ENCODE measurements at places on chromosomes 4 and X.

GRCh38 chrX:39895218-39896110 lies 202.3 kb downstream of the BCOR start:
- peak; percentile 92 for DNase-seq

DNA sequence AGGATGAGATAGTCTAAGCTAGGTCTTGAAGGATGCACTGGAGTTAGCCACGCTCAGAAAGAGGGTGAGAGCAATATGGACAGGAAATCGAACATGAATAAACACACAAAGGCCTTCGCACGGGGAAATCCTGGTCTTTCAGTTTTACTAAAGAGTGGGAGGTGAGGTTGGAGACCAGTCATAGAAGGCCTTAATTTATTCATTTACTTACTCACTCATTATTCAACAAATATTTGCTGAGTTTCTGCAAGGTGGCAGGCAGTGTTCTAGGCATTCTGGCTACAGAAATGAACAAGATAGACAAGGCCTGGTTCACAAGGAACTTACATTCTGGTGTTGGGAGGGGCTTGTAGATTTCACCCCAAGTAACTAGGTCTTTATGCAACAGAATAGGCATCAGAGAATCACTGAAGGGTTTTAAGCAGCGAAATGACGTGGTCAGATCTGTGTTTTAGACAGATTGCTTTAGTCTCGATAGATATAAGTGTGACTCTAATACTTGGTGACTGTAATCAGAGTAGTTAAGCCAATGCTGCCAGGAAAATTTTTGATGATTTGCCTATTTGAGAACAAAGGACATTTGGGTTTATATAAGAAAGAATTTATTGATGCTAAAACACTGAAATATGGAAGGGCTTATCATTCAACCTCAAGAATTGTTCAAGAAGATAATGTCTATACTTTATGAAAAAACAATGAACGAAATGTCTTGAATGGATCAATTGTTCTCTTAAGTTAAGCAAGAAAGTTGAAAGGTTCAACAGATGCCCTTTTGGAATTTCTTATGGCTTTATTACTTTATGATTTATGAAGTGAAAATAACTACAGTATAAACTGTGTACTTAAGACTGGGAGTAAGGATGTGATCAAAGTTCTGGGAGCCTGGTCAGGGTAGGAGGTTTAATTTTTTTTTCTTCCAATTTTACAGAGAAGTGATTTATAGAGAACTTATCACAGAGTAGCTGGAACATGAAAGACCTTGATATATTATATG lies 184.4 kb upstream of the CASK start:
- no peak for DNase-seq

- peak; percentile 80 for DNase-seq
These were observed 36.4 kb upstream of the CWH43 start for GRCh38 chr4:48949518-48950219.

GRCh38 chr4:129355516-129355915 lies 259.6 kb downstream of the C4orf33 start:
- DNase-seq = no peak

DNA sequence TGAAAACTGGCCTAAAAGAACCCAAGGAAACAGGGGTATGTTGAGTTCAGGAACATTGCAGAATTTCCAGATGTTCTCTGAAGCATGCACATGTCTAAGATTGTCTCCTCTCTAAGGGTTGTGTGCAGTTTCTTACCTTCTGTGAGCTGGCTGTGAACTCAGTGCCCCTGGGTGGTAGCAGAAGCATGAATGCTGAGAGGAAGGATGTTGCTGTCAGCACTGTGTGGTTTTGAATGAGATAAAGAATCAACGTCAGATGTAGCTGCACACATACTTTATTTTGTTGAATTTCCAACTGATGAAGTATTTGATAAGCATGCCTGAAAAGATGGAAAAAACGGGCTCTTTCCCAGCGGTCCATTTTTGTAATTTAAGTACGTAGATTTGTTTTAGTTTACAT lies 23.8 kb upstream of the CD38 start:
- peak; percentile 40 for DNase-seq

DNA sequence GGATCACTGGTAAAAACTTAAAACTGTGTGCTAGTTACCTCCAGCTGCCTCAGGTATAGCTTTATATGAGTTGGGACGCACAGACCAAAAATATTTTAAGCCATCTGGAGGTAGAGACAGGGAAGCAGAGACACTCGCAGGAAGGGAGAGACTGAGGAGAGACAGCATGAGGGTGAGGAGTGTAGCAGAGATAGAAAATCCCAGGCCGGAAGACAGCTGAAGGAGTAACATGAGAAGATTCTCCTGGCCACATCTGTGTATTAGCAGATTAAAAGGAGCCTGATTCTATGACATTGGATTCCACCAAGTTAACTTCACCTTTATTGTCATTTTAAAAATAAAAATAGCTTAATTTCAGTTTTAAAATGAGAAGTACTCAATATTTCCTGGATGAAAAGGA lies 84.3 kb downstream of the PDLIM5 start:
- DNase-seq = no peak

DNA sequence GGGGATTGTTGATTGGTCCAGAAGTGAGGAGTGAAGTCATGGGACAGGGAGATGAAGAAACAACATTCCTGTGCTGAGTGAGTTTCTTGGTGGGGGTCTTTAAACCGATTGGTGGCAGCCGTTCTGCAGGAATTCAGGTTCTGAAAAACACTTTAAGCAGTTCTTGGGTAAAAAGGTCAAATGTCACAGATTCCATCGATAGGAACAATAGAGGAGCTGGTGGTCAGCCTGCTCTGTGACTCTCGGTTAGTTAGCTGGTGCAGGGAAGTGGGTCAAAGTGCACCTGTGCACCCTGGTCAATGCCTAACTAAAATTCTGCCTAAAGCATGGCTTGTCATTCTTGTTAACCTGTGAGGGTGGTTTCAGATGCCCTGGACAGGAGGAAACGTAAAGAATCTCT lies 34.6 kb upstream of the MGST2 start:
- DNase-seq = no peak
